ENCODE measurements at places on chromosomes 2 and 18.
A peak's percentile ranks its signal among the peaks of the same experiment; 100 is the strongest.

DNA sequence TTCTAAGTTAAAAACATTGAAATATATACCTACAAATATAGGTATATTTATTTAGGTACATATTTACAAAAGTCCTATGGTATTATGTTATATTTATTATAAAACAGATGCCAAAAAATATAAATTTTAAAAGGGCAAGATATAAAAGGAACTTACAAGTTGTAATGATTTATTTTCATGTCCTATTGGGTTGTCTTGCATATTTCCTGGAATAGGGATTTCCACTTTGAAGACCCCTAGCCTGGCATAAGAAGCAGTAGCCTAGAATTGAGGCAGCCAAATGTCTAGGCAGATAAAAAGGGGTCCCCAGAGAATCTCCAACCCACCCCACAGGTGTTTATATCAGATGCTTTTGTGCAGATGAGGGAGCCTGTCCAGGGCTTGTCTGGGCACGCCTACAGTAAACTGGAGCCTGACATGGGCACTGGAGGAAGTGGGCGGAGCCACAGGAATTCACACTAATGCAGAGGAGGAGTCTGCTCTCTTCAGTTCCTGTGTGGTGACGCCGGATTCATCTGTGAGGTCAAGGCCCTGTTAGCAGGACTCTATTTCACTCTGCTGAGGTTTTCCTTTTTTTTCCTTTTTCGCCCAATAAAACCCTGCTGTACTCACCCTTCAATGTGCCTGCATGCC, 1088.9 kb upstream of the PIK3C3 start:
- peak; percentile 22 for DNase-seq

GRCh38 chr2:138842341-138842740, 62.2 kb upstream of the NXPH2 start:
- DNase-seq, result no peak

DNA sequence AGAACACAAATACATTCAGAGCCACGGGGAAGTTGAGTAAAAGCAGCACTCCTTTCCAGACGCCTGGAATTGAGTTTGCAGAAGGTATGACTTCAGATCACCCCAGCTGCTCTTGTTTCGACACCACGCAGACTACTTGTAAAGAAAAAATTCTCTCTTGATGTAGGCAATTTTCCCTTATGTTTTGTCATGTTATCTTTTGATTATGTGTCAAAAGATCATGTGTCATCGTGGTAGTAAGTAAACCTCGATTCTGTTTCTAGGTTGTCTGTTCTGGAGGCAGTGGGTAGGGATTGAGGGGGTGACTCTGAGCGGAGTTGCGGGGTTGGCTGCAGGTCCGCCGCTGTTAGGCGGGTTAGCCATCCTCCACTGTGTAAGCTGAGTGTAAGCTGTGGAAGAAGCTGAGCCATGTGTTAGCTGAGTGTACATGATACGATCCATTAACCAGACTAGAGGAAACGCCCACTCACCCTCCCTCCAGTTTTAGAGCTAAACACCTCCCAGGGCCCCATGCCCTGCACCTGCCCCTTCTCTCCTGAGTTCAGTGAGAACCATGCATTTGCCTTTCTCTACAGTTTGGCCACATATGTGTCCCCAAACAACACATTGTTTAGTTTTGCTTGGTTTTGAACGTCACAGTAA, 181.8 kb downstream of the SNTG2 start:
- no peak for DNase-seq

- DNase-seq, result no peak
These were observed 12.9 kb downstream of the ERFE start for GRCh38 chr2:238171575-238172187.

GRCh38 chr18:28875059-28875458, 698.1 kb upstream of the CDH2 start:
- DNase-seq, result no peak

GRCh38 chr2:111896024-111896423, 2.4 kb upstream of the MERTK start:
- no peak for DNase-seq

- no peak for DNase-seq
These were observed 123.8 kb downstream of the HRH4 start for GRCh38 chr18:24584205-24584604.
